ENCODE measurements at places on chromosomes 11 and 22.

DNA sequence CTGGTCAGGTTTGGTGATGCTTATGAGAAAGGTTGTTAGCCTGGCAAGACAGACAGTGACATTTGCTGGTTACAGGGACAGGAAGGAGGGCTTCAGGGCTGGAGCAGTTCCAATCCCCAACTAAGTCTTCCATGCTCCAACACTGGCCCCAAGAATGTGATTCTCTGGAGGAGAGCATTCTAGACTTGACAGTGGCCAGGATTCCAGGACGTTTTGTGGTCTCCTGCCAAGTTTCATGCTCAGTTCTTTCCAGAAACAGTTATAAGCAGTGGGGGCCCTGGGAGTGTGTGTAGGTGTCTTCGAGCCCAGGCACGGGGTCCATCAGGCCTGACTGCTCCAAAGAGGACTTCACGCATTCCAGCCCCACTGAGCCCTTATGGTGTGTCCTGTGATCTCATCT, 8.9 kb upstream of the GRK3 start:
- no peak for DNase-seq

- no peak for DNase-seq
These were observed 80.6 kb upstream of the RTL6 start for GRCh38 chr22:44578516-44579230.

DNA sequence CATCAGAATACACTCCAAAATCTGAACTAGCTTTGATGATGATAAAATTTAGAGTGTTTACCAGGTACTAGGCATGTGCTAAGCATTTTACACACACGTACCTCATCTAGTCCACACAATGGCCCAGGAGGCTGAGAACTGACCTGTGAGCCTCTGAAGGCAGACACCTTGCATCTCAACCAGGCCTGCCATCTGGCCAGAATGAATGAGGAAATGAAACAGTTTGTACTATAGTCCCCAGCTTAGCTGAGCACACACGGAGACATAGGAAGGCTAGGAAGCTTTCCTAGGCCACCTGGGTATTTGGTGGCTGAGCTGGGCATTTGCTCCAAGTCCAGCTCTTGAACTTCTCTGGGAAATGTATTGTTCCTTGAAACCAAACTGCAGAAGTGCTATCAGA, 6.9 kb upstream of the SHANK3 start:
- no peak for DNase-seq

GRCh38 chr11:45880772-45881570, 4.5 kb upstream of the MAPK8IP1 start:
- DNase-seq, result no peak

- no peak for DNase-seq
These were observed 96.9 kb downstream of the ATXN10 start for GRCh38 chr22:45768490-45768889.

DNA sequence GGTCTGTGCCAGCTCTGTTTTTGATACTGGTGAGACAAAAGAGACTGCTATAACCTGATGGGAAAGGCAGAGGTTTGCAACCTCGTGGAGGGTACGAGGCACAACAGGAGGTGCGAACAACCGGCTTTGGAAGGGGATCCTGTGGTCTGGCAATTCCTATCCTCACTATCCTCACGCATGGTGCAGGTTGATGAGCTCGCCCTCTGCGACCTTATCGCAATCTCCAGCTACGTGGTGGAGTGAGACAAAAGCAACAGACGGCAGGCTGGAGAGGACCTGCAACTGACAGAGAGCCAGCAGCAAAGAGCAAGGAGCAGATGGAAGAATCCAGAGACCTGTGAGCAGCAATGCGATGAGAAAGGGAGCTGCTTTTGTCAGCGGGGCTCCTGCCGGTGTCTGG, 47.3 kb upstream of the TSKU start:
- no peak for DNase-seq

DNA sequence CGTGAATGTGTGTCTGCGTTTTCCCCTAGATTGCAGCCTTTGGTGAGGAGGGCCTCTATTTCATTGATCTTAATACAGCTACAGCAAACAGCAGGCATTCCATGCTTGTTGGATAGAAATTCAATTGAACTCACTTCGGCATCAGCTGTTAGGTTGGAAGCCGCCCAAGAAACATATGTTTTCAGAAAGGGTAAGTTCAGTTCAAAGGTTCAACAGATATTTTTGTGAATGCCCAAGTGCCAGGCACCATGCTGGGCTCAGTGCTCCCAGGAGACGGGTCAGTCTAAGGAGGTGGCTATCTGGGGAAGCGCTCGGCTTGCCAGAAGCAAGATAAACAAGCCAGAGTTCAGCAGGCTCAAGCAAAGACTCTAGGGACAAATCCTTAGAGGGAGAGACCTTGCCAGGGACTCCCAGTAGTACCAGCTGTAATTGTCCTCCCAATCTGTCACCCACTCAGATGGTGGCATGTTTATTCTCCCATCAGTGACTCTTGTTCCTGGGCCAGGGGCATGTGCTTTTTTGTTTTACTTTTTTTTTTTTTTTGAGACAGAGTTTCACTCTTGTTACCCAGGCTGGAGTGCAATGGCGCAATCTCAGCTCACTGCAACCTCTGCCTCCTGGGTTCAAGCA, 64.5 kb upstream of the LARGE1 start:
- no peak for DNase-seq

- no peak for DNase-seq
These were observed 221.7 kb downstream of the SNX19 start for GRCh38 chr11:130694488-130695045.

DNA sequence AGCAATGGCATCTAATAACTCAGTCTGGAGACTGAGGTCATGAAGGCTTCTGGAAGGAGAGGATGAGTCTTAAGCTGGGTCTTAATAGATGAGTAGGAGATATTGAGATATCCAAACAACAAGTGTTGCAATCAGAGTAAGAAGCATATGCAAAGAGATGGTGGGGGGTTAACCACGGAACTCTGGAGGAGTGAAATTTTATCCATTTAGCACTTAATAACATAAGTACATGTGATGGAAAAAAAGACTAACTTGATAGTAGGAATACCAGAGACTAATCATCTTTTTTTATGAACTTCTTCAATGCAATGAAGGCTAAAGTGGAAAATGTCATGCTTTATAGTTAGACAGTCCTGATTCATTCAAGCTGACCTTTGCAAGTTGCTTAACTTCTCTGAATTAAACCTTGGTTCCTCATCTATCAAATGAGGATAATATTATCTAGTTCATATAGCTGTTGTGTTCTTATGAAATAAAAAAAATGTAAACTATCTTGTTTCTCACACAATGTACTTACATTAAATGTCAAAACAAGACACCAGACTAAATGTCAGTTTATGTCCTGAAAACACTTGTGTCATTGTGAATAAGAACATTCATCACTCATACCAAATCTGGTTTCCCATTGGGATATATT, 403.1 kb upstream of the CCDC90B start:
- DNase-seq, result no peak

DNA sequence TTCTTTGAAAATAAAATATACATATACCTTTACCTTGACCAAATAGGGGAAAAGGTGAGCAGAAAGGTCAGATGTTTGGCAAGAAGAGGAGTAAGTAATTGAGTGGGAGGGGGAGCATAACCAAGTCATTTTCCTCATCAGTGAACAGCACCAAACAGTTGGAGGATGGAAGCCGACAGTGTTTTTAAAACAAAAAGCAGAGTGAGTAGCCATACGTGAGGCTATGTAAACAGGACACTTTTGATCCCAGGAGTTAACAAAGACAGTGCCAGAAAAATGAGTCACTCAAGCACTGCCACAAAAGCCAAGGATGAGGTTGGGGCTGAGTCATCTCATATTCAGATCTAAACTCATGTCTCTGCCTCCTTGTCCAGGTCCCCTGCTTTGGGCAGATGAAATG, 734.7 kb downstream of the KCNA4 start:
- no peak for DNase-seq

DNA sequence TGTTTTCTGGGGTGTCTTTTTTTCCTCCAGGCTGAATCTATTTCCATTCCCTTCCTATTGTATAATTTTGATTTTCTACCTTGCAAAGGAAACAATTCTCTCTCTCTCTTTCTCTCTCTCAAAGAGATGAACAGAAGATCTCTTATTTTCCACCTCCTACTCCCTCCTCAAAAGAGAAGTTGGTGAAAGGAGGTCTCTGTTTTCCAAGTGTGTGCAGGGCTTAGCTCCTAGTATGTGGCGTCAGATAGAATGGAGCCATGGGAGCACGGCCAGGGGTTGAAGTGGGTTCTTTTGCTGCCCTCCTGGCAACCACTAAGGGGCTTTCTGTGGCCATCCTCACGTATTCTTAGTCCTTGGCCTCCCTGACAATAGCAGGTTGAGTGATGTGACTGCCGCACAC, 480 bp downstream of the TRIM34 start:
- DNase-seq, result no peak

DNA sequence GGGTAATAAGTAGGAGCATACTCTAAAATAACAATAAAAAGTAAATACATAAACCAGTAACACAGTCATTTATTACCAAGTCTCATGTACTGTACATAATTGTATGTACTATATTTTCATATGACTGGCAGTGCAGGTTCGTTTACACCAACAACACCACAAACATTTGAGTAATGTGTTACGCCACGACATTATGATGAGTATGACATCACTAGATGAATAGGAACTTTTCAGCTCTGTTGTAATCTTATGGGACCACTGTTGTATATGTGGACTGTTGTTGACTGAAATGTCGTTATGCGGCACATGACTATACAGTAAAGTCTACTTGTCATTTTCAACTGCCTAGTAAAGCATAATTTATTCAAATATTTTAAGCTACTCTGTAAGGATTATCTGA, 18.6 kb downstream of the KIF18A start:
- no peak for DNase-seq

DNA sequence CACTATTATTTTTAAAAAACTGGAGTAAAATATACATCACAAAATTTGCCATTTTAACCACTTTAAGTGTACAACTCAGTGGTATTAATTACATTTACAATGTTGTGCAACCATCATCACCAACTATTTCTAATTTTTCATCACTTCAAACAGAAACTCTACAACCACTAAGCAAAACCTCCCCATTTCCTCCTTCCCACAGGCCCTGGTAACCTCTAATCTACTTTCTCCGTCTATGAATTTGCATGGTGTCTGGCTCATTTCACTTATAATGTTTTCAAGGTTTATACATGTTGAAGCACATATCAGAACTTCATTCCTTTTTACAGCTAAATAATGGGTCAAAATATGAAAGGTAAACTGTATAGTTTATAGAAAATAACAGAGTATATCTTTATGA, 24.4 kb downstream of the DDI1 start:
- no peak for DNase-seq

DNA sequence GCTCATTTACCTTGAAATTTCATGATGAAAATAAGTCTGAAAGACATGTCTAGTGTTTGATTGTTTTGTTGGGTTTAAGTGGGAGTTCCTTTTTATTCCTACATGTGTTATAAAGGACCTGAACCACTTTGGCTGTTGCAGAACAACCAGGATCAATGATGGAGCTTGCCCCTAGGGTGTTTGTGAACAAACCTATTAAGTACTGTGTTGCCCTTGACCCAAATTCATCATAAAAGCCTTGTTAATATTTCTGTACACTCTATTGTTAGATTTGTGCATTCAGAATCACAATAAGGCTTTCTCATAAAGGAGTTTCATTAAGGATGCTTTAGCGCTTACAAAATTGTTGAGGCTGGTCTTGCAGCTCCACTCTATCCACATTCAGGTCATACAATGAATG, 452.6 kb downstream of the NELL1 start:
- DNase-seq, result no peak

DNA sequence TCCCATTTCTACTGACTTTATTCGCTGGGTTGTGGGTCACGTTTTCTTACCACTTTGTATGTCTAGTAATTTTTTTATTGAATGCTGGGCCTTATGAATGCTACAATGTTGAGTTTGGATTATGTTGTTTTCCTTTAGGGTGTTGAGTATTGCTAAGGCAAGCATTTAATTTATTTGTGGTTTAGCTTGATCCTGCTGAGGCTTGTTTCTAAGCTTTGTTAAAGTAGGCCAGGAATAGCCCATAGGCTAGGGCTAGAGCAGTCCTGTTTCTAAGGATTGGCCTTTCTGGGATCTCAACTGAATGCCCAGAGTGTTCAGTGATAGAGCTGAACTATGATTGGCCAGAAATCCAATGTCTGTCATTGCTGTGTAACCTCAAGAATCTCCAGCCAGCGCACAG, 56.1 kb upstream of the LDLRAD3 start:
- DNase-seq, result no peak

- no peak for DNase-seq
These were observed 103.3 kb downstream of the PDE3B start for GRCh38 chr11:14746857-14747395.
